ENCODE measurements at places on chromosomes 12 and 14.

DNA sequence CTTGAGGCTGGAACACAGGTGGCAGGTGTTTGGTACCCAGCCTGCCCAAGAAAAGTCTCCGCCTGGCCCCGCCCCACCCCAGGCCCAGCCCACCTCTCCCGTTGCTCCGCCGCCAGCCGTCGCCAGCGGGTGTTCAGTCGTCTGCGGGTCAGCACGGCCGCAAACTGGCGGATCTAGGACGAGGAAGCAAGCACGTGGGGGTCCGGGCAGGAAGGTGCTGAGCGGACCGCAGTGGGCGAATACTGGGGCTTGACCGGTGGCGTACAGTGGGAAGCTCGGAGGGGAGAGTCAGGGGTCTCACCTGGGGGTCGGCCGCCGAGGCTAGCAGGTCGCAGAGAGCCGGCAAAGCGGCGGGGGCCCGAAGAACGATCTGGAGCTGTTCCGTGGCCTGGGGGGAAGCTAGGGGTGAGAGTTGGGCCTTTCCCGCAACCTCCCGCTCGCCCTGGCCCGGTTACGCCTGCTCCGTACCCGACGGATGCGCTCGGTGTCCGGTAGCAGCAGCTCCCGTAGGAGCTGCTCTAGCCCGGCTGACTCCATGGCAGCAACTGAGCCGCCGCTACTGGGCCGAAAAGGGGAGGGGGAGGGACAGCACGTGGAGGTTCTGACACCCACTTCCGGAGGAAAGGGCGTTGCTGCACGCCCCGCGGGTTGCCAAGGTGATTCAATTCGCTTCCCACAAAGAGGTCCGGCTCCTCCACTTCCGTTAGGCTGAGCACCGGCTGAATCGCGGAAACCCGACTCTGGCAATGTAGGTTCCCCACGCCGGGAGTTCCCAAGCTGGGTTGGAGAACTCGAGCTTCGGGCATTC lies at the start of gene IPO4:
Gene IPO4, minus strand, starts transcription at position 566 of the 808 bp plus-strand sequence. Its CDS starts 29 bp downstream, at position 537.
- DNase-seq: peak; percentile 90

GRCh38 chr14:33669111-33669510 lies 281.8 kb downstream of the EGLN3 start:
- no peak for DNase-seq

- DNase-seq: no peak
Observed at GRCh38 chr12:95815632-95816212, 25.2 kb upstream of the NTN4 start.

GRCh38 chr12:108400056-108400455 lies 60.9 kb upstream of the CMKLR1 start:
- DNase-seq: no peak

DNA sequence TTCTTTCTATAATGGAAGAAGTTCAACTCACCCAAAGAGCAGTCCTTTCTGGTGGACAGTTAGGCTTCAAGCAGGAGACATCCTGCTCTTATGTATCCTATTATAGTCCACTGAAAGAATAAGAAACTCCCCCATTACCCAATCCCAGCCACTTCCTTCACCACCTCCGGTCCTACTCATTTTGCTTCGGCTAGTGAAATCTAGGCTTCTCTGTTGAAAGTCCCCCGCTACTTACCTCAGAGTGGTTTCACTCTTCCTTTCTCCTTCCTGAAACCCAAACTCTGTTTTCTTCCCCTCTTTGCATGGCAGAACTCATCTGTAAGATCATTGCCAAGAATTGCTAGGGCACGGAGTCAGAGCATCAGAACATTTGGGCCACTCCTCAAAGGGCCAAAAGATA lies at the start of gene GPR84:
Gene GPR84, minus strand, starts transcription at position 74 of the 400 bp plus-strand sequence. CDS start 635 bp downstream, outside the sequence.
- DNase-seq: no peak

DNA sequence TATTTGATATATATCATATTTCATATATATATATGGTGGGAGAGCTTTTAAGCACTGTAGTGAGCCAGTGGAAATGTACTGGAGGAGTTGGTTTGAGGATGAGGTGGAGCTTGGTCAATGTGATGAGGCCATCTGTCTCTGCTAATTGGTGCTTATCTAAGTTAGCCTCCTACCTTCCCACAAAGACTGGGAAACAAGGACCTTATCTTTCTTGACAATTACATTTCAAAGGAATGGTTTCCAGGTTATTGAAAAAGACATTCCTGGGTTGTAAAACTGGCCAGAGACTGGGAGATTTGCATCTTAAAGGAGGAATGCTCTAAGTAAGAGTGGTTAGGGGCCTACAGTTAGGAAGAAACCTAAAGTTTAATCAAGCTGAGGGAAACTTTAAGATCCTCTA lies 212.8 kb upstream of the SYT1 start:
- DNase-seq: no peak

GRCh38 chr12:1360441-1361210 lies 233.8 kb downstream of the FBXL14 start:
- no peak for DNase-seq

- DNase-seq: no peak
Observed at GRCh38 chr12:39252628-39253027, 190.3 kb downstream of the KIF21A start.

DNA sequence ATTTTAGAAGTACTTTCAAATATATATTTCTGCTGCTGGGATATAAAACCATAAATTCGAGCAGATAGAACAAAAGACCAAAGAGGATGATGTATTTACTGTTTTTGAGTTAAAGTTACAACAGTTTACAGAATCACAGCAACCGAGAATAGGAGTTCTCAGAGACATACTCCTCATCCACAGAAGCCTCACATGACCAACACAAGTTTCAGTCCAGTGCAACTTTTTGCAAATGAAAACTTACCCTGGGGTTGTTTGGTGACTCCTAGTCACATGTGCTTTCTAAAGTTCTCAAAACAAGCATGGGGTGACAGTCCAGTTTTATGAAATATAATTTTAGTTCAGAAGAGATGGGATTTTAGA lies 117.1 kb downstream of the PRKCH start:
- DNase-seq: no peak

GRCh38 chr14:41355866-41356265 lies 250.8 kb upstream of the LRFN5 start:
- DNase-seq: no peak

- no peak for DNase-seq
Observed at GRCh38 chr14:85439696-85440328, 90.1 kb upstream of the FLRT2 start.

Data from stimulated activated CD8-positive, alpha-beta memory T cell treated with anti-CD3 and anti-CD28 coated beads, Interleukin-7, amount 100 ng/mL, for 1 hour (primary cell).